HT1080 (cell line): ENCODE measurements at places on chromosomes 5 and 9. TPM values are rescaled to one million over a fixed set of nuclear protein-coding genes. Genes with fewer than 3 reads are reported as not detected.

MCIDAS gene
- 2.6 and 2.8 TPM in 2 replicates for total RNA-seq

DNA sequence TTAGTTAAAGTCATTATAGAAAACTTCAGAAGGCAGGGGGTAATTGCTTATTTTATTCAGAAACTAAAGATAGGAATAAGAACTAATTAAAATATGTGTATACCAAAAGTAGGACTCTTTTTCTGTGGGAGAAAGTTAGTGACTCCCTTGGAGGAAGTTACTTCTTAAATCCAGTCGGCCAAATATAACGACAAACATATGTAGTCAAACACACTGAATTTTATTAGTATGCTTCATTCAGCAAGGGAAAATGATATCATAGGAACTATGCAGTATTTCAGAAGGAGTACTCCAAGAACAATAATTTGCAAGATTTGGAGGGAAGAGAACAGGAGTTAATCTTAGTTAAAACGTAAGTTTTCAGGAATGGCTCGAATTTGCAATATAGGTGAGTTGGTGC, 432.6 kb downstream of the CYLC2 start:
- DNase-seq = no peak

GRCh38 chr9:89929315-89929672, 324.5 kb downstream of the GADD45G start:
- no peak for DNase-seq

GRCh38 chr5:179279347-179280094, 65.7 kb downstream of the ADAMTS2 start:
- no peak for DNase-seq

DNA sequence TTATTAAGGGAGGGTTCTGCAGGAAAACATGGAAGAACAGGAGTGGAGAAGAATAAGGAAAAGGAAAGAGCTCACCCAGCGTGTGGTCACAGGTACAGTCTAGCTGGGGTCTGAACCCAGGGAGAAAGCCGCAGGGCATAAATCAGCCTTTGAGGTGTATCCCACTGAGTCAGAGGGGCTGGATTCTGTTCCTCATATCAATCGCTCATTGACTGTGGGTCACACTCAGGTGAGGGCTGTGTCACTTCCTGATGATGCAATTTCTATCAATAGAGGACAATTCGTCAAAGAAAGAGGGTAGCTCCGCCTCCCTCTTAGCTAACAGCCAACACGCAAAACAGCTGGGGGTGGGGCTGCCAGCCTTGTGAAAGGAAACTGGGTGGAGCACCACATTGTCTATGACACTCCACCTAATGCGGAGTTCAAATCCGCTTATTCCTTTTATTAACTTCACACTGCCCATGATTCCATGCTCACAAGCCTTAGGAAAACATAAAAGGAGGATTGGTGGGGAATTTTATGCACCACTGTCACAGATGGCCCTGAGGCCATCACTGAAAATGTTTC, 176.2 kb downstream of the ICE1 start:
- peak; percentile 71 for DNase-seq

- no peak for DNase-seq
Observed at GRCh38 chr9:9389904-9390303, 1222.9 kb downstream of the PTPRD start.
